ENCODE measurements at places on chromosomes 6 and 20.

- DNase-seq: no peak
Measured at GRCh38 chr6:143513410-143513809, 1.9 kb upstream of the FUCA2 start.

DNA sequence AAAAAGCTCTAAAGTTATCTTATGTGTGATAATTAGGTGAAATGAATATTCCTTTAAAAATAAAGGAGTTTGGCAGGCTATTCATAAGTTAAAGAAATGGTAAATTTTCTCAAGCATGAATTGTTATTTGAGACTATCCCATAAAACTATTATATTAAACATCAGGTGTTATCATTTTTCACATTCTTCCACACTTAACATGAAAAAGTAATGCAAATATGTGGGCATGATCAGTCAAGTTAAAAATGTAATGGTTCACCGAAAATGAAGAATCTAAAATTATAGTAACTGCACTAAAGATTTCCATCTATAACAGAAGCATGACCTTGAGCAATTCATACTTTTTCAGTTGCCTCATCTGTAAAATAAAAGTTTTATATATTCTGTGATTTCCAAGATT lies 110.8 kb downstream of the KHDRBS2 start:
- no peak for DNase-seq

GRCh38 chr6:41174610-41175009 lies 11.7 kb upstream of the TREM2 start:
- DNase-seq: no peak

DNA sequence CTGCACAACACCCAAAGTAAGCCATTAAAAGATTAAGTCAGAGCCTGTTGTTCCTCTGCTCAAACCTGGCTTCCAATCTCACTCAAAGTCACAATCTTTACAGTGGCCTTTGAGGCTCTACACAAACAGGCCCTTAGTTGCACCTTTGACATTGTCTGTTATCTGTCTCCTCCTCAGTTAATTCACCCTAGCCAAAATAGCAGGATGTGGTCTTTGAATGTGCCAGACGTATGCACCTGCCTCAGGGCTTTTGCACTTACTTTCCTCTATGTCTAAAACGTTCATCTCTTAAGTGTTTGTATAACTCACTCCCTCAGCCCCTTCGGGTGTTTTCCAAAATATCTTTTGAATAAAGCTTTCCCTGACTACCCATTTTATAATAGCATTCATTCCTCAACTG lies 107.7 kb downstream of the EYA4 start:
- no peak for DNase-seq

DNA sequence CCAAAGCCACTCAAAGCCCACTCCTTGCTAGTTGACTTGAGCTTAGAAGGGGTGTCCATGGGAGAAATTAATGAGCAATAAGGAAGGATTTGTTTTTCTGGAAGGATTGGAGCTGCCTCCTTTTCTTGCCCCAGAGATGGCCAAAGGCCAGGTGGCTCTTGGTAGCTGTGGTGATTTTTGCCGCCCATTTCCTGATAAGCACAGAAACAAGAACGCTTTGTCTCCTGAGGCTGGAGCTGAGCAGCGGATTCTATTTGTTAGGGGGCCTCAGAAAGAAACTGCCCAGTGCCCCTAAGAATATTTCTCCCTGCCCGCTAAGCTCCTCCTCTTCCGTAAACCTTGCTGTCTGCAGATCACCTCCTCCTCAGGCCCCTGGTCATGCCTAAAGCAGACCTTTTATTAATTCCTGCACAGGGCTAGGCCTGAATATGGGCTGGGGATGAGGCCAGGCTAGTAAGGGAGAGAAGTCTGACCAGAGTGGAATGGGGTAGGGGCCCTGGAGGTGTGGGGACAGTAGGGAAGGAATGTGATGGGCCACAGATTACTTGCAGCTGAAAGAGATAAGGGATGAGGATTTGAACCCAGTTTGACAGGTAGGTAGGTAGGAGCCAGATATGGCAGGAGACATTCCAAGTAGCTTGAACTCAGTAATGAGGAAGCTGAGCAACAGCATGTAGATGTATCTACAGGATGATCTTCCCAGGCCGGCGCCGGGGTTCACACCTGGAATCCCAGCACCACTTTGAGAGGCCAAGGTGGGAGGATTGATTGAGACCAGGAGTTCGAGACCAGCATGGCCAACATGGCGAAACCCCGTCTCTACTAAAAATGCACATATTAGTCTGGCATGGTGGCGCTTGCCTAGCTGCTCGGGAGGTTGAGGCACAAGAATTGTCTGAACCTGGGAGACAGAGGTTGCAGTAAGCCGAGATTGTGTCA lies 71.2 kb upstream of the NAA20 start:
- no peak for DNase-seq

GRCh38 chr20:24580855-24581254 lies 111.4 kb downstream of the SYNDIG1 start:
- DNase-seq: no peak

DNA sequence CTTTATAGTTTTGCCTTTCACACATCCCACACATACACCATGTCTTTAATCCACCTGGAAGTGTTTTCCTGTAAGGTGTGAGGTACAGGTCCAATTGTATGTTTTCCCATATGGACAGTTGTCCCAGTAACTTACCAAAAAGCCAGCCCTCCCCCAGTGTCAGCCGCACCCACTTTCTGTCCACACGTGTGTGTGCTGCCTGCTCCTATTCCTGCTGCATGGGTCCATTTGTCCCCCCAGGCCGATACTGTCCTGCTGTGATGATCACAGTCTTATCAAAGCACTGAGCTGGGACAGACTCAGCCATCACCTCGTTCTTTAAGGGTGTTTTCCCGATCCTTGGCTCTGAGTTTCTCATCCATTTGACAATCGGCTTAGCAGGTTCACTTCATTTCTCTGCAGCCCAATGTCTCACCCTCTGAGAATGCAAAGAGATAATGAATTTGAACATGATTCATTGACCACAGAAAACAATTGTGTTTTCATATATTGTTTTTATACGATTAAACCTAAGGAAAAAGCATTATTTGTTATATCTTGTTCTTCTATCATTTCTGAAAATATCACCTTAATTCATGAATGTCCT lies 9.6 kb downstream of the VSX1 start:
- no peak for DNase-seq

DNA sequence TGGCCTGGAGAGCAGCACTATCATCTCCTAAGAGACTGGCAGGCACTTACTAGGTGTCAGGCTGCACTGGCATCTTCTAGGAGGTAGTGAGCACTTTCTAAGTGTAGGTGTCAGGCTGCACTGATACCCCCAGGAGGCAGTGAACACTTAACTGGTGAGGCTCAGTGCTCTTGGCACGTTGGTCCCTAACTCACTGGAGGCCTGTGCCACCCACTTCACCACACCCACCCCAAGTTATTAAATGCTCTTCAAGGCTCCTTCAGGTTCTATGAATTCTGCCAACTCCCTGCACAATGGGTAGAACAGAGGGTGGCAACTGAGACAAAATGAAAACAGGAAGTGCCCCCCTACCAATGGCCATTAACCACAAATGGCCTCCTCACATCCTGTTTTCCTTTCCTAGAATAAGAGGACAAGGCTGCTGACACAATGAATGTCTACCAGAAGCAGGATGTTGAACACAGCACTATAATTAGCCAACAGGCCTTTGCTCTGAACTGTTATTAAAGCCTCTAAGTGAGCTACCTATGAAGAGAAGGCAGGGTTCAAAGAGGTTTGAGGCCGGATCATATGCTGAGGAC lies 29.4 kb downstream of the NCOA5 start:
- DNase-seq: no peak

DNA sequence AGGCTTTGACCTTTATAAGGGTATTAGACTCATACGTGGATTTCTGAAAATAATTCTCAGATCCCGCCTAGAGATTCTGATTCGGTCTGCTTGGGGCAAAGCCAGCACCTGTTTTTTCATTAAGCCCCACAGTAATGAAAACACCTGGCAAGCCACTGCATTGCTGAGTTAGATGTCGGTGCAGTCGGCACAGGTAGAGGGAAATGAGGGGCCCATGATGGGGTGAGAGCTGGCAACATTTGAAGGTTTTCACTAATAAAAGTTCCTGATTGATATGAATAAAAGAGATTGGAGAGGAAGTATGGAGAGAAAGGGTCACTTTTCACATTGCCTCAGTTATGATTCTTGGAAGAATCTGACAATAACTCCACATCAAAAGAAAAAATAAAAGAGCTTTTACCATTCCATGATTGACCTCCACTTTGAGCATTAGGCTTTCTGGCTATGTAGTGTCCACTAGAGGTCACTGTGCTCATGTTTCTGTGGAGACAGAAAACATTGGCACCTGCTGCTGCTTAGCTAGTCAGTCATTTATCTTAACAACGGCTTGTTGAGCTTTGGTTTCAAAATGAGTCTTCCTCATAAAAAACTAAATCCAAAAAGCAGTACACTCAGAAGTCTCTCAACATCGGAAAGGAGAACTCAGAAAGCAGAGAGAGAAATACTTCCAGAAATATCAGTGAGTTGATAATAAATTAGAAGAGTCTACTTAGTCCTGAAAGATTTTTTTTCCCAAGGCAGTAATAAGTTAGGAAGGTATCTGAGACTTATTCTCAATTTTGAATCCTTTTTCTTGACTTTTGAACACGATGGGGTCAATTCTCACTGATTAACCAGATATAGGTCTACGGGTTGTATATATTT lies 53.3 kb upstream of the KLHL31 start:
- DNase-seq: peak; percentile 83

DNA sequence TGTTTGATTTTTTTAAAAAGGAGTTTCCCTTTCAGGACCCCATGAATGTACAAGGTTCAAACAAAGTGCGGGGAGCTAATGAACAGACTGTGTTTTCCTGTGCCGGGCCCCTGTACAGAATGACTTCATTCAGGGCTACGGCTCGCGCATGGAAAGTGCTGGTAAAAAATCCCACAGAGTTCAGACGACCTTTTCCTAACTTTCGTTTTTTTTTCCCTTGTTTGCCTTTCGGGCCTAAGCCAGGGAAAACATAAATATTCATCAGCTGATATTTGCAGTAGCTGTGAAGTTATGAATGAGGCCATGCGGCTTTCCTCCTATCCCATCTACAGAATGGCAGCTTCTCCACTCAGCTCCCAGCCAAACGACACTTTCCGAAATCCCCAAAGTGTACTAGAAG lies 74.0 kb downstream of the HAO1 start:
- peak; percentile 59 for DNase-seq

DNA sequence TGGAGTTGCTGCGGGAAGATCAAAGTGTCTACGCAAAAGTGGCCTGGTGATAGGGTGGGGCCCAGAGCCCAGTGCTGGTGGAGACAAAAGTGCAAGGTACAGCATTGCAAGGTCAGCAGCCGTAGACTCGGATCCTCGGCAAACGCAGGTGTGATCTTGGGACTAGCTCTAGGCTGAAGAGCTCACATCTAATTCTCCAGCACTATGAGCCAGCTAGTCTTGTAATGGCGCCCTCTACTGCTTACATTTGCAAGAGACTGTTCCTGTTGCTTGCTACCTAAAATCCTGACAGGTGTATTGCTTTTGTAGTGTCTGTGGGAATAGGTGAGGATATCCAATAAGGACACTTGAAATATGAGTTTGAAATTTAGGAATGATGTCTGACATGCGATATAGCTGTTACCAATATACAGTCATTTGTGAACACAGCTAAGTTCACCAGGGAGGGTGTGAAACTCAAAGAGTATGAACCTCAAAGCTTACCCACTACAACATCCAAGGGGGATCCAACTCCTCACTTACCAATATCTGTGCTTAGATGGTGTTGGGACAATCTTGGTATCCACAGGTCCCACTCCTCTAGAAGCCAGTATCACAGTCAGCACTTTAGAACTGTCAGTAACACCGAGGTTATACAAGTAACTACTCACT lies 58.4 kb downstream of the PDE7B start:
- DNase-seq: no peak

- no peak for DNase-seq
Measured at GRCh38 chr6:43006251-43006650, 7.5 kb downstream of the MEA1 start.

GRCh38 chr20:62816031-62816883 lies 593 bp upstream of the COL9A3 start:
- DNase-seq: peak; percentile 82

DNA sequence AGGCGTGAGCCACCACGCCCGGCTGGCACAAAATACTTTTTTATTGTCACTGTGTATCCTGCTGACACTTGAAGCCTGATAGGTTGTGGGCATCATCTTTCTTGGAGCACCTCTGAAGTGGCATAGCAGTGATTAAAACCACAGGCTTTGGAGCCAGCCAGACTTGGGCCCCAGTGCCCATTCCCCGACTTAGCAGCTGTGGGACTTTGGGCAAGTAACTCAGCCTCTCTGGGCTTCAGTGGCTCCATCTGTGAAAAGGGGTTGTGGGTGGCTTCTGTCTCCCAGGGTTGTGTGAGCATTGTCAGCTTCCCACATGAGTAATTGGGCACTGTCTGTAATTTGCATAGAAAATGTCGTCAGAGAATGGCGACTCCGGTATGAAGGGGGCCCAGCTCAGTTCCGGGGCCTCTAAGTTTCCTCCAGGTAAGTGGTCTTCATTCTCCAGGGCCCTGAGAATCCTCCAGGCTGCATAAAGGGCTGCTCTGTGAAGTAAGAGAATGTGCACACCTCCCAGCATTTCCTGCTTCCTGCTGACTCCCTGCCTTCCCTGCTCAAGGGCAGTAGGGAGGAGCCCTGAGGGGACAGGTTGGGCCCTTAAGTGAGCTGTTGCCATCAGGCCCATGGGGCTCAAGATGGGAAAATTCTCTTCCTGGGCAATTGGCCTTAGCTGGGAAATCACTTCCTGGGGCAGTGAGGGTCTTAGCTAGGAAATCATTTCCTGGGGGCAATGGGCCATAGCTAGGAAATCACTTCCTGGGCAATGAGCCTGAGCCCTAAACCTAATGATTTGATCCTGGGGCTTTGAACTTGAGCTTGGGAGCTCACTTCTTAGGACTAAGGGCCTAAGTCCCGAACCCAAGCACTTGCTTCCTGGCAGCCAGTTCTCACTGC lies 27.2 kb downstream of the ARHGAP40 start:
- DNase-seq: no peak

- no peak for DNase-seq
Measured at GRCh38 chr20:33191955-33192354, 24.0 kb downstream of the BPIFA2 start.

DNA sequence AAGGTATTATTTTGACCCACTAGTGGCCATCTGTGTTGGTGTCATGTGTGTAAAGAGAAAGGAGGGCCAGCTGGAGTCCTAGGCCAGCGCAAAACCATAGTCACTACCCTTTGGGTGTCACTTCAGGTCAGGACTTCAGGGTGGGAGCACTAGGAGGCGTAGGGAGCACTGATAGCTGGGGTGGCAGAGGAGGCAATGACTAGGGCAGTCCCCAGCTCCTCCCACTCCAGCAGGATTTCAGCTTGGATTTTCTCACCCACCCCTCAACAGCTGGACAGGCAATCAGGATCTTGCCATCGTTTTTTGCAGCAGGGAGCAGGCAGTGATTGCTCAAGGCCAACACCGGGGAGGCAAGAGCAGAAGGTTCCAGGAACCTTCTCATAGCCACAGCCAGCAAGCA lies 4.2 kb upstream of the HLA-DOA start:
- DNase-seq: no peak

GRCh38 chr6:3739311-3739897 lies 12.1 kb downstream of the PXDC1 start:
- no peak for DNase-seq

DNA sequence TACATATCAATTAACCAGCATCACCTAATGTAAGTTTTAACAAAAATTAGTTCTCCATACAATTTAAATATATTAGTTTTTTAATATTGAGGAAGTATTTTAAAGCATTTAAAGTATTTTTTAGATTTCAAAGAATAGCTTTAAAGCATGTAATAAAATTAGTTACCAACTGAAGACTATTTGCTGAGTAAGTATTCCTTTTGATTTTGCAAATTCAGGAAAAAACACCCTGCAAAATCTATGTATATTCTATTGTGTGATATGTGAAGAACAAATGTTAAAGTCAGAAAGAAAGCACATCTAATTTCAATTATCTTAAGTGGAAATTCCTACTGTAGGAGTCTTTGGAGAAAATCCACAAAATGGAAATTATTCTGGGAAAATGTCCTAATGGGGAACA lies 107.3 kb downstream of the COL21A1 start:
- DNase-seq: no peak

Data from eye (tissue), 1 donor.